ENCODE measurements at places on chromosomes 7 and 10.

- DNase-seq, result peak; percentile 53
Observed at GRCh38 chr10:7986851-7987250, 67.6 kb upstream of the GATA3 start.

- no peak for DNase-seq
Observed at GRCh38 chr10:11698691-11699549, 43.3 kb upstream of the ECHDC3 start.

GRCh38 chr10:73876157-73876556 lies 1.8 kb upstream of the CAMK2G start:
- DNase-seq, result no peak

- DNase-seq, result no peak
Observed at GRCh38 chr7:38942431-38943051, 33.5 kb upstream of the VPS41 start.

- peak; percentile 26 for DNase-seq
Observed at GRCh38 chr7:132393789-132394261, 182.4 kb downstream of the PLXNA4 start.

DNA sequence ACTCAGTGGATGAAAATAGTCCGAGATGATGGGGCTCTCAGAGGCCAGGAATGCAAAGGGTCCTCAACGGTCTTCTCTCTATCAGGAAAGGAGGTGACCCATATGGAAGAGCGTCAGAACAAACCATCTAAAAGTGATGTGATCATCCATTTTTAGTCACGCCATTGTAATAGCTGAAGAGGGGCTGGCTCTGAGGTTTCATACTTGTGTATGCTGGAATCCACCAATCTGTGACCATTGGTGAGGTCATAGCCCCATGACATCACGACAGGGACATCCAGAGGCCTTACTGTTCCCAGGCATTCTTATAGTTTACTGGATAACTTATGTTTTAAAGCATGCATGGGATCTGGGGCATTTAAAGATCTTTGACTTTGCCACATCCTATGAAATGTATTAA lies 83.6 kb downstream of the C10orf90 start:
- DNase-seq, result no peak

- peak; percentile 94 for DNase-seq
Observed at GRCh38 chr7:96093435-96093834, 228.5 kb downstream of the SLC25A13 start.

GRCh38 chr7:50696810-50697582 lies 85.7 kb downstream of the GRB10 start:
- DNase-seq, result peak; percentile 26

GRCh38 chr10:22992075-22992474 lies 64.2 kb downstream of the ARMC3 start:
- DNase-seq, result no peak

GRCh38 chr7:46626261-46626660 lies 705.2 kb upstream of the IGFBP3 start:
- DNase-seq, result no peak

DNA sequence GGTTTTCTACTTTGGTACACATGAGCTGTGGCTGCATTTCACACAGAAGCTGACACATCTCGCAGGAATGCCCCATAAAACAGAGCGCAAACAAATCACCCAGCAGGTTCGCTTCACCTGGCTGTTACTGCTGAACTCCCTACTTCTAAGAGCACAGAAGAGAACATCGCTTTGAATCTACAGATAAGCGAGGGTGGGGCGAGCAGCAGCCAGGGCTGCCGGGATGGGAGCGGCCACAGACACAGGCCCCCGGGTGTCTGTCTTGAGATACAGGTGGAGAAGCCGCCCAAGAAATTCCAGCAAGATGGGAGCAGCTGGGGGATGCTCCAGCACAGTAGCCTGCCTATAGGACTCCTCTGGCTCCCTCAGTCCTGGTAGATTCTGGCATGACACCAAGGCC lies 27.4 kb downstream of the OGDHL start:
- no peak for DNase-seq

DNA sequence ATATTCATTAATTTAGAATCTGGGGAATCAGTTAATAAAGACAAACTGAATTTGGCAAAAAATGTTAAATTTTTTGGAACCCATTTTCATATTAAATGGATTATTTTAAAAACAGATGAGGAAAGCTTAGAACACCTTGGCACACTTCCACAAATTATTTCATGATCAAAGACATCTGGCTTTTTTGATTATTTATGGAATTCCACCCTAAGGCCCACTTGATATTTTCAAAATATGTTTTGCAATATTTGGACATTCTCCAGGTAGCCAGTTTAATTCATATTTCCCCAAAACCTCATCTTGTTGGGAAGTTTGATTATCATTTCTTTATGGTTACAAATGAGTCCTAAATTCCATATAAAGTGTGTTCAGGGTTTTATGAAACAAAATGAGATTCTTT lies 129.9 kb downstream of the DOCK4 start:
- DNase-seq, result no peak

DNA sequence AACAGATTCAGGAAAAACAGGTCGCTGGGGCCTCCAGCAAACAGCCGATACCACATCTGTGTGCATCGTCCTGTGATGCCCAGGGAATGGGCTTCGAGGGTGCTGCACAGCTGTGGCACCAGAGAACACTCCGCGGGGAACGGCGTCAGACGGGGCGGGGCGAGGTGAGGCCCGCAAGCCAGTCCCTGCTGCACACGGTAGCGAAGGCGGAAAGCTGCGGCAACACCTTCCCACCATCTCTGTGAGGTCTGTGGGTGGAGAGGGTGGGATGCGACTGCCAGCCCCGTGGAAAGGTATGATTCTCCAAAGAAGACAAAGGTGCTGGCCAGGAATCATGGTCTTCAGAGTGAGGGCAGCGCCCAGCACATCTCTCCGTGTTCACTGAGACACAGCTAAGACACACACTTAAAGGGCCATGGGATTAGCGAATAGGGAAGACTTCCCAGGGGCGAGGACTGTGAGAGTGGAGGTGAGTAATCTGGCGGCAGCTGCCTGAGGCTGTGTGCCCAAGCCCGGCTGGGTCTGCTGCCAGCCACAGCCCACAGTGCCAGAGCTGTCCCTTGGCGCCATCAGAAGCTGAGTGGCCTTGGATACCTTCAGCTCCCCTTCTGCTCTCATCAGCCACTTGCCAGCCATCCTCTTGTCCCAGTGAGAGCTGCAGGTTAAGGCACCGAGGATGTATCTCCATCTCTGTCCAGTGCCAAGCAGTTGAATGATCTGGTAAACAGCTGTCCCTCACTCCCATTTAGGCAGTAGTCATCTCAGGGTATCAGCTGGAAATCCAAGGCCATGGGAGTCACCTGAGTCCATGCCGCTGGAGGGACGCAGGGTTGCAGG lies 17.6 kb downstream of the PRKAG2 start:
- DNase-seq, result no peak

- DNase-seq, result peak; percentile 35
Observed at GRCh38 chr7:139647814-139648390, 124.4 kb downstream of the CLEC2L start.

GRCh38 chr7:140564643-140565042 lies 76.0 kb downstream of the DENND2A start:
- peak; percentile 15 for DNase-seq

- DNase-seq, result peak; percentile 54
Observed at GRCh38 chr10:16606421-16606820, 84.7 kb upstream of the C1QL3 start.

DNA sequence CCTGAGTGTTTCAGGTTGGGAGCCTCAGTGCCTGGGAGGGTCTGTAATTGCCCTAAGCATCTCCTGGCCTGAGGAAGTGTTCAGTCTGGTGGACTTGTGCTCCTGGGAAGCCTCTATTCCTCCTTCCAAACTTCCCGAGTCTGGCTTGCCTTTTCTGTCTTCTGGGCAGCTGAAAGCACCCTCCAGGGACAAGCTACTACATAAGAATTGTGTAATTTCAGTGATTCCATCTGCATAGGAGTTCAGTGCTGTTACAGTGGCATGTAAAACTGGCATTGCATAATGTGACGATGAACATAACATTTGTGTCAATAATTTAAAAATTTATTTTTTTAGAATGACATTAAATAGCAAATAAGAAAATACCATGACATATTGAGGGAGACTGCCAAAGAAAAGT lies 109.3 kb downstream of the AOAH start:
- no peak for DNase-seq

DNA sequence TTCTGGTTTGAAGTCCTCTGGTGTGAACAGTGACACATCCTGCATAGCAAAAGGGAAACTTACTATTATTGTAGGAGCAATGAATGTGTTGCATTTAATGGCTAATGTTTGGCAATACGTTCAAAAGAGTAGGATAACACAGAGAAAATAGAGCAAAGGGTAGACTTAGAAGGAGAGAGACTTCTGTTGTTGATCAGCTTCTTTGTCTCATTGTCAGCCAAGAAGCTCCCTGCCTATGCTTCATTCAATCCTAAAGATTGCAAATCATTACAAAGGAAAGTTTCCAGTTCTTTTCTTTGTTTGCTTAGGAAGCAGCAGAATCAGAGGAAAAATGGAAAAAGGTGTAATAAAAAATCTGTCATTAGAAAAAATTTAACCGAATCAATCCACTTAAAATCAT lies 7.9 kb upstream of the TSPAN13 start:
- peak; percentile 36 for DNase-seq

- DNase-seq, result no peak
Observed at GRCh38 chr10:131242007-131242406, 69.5 kb downstream of the TCERG1L start.
